ENCODE measurements at places on chromosomes 12 and 14.

DNA sequence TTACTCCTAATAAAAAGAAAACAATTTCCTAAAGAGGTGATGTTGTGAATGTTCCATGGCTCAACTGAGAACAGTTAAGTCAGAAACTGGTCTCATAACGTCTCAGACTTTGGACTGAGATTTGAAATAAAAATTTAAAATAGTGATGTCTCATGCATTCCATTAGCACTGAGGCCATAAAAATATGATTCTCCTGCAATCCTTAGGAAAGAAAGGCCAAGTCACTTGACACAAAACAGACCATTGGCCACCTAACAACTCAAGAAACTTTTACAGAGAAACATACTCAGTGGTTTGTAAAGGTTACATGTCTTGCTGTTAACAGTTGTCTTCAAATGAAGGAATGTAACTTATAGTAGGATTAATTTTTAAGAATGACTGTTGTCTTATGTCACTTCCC lies 58.1 kb downstream of the STAB2 start:
- peak; percentile 45 for DNase-seq

GRCh38 chr12:28975564-28976340 lies 173.3 kb upstream of the FAR2 start:
- no peak for DNase-seq

GRCh38 chr12:95217377-95218149 lies at the start of the genes FGD6 and VEZT:
Gene FGD6, minus strand, starts transcription at chr12:95217467. Its CDS starts 227 bp downstream, at chr12:95217240.
Gene VEZT, plus strand, starts transcription at chr12:95217807. Its CDS starts 44 bp downstream, at chr12:95217851.
- peak; percentile 99 for DNase-seq

DNA sequence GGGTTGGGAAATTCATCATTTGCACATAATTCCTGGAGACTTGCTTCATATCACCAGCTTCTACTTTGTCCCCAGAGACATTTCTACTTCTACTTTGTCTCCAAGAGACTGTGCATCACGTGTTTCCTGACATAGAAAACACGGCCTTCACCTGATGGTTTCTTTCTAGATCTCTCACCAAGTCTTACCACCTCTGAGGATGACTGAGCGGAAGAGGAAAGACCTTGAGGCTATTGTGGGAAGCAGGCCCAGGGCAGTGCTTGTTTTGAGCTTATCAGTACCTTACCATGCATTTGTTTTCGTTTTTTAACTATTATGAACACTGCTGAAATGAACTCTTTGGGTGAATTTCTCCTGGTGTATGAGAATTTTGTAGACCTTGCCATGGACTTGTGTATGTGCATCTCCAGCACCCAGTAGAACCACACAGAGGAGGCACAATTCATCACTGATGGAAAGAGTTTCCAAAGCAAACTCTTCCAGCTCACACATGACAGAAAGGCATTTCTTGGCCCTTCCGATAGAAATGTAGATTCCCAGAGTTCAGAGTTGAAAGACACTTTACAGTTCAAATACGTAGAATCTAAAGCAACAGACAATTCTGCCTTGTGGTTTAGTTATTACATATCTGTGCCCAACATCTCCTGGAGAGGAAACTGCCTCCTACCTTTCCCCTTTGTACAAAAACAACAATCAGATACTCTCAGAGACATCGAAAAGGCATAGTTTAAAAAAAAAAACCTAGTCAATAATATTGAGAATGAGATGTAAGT lies 434.7 kb downstream of the FUT8 start:
- no peak for DNase-seq

GRCh38 chr12:106769078-106769477 lies 5.4 kb upstream of the RIC8B start:
- DNase-seq: peak; percentile 67

DNA sequence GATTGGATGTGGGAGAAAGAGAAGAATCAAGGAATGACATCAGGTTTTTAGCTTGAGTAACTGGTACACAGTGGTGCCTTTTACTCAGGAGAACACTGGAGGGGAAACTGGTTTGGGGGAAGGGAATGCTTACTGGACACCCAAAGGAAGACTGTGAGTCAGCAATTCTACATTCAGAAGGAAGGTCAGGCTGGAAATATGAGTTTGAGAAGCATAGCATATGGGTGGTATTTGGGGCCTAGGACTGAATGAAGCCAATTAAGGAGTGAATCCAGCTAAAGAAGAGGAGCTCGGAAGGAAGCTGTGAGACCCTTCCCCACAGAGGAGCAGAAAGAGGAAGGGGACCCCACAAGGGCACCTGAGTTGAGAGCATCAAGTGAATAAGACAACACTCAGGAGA lies 35.4 kb downstream of the DMAC2L start:
- peak; percentile 83 for DNase-seq

- no peak for DNase-seq
Observed at GRCh38 chr12:52682938-52683574, 2.8 kb upstream of the KRT1 start.

DNA sequence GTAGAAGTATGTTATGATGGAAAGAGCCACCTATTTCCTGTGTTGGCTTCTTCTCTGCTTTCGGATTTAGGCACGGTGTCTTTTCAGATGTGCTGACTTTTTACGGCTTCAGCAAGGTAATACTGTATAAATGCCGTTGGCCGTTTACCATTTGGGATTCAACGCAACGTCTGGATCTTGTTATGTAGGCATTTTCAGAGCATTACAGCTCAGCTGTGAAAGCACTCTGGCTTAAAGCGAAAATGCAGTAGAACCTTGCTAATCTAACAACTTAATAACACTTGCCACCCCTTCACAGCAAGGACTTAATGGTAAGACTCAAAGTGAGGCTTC lies 229.9 kb downstream of the EFCAB11 start:
- DNase-seq: peak; percentile 36

GRCh38 chr12:55818886-55819285 lies 1.0 kb downstream of the ORMDL2 start:
- peak; percentile 35 for DNase-seq

- DNase-seq: no peak
Observed at GRCh38 chr12:2317772-2318171, 265.0 kb downstream of the CACNA1C start.

DNA sequence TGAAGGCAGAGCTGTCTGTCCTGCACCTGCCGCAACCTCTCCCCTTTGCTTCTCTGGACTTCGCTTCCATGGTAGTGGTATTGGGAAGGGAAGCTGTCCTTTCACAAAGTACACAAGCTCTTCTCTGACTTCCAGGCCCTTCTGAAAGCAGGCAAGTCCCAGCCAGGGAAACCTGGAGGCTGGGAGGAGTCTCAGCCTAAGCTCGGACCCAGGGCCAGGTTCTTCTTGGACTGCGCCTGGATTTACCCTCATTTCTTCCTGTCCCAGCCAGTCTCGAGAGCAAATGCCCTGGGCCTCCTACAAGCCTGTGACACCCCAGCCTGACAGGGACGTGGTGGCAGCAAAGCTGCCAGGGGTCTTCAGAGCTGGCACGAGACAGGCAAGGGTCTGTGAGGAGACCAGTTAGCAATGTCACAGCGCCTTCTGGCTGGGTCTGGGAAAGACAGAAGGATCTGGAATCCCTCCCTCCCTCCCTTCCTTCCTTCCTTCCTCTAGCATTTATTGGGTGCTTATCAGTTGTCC lies 22.4 kb downstream of the ISCA2 start:
- no peak for DNase-seq

- no peak for DNase-seq
Observed at GRCh38 chr12:115936997-115937916, 340.2 kb downstream of the MED13L start.

DNA sequence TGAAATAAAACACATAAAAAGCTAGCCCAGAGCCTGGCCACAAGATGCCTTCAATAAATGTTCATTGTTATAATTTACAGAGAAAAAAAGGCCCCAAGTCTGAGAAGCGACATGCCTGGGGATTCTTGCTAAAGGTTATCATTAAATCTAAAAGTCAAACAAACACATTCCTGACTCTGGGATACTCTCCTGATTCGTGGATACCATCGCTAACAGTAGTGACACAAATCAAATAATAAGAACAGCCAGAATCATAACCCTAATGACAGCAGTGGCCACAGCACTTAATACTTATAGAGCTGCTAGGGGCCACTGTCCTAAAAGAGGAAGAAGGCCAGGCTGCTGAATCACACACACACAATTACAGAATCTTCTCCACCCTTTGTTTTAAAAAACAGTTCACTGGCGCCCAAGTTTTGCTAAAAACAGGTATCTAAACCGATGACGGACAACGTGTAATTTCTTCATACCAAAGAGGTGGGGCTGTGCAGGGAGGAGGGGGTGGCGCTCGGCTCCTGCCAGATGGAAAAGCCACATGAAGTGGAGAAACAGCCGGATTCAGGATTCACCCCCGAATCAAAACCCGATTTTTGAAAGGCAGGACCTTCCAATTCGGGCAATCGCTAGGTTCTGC lies 1.2 kb downstream of the CLIP1 start:
- peak; percentile 48 for DNase-seq

DNA sequence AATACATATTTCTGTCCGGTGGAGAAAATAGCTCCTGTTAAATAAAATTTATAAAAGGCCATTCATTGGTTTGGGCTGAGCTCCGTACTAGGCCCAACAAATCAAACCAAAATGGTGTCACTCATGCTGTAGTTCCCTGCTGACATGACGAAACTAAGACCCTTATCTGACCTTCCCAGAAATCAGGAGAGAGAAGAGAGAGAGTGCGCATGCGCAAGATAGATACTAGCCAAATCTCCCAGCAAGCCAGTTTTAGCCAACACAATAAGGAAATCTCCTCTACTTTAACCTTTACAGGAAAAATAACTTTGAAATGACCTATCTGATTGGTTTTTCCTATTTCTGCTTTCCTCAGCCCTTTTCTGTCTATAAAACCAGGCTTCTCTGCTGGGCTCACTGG lies 152.7 kb upstream of the RMST start:
- DNase-seq: no peak

DNA sequence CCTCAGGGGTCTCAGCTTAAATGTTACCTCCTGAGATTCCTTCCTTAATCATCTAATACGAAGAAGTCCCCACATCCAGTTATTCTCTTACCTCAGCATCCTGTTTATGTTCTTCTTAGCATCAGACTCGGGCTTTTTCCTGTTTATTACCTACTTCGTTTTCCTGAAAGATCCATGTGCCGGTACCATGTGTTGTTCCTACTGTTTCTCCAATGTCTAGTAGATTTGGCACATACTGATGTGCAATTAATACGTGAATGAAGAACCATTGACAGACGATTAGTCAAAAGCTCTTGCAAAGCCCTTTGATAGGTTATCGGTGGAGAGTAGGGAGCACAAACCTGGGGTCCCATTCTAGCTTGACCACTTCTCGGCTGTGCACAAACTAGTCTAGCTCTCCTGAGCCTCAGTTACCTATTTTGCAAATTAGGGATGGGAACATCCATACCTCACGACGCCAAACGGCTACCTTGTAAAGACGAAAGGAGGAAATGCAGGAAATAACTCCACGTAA lies 735 bp upstream of the MAPKAPK5 start:
- DNase-seq: no peak

- no peak for DNase-seq
Observed at GRCh38 chr12:124191966-124192365, 102.9 kb upstream of the RFLNA start.

GRCh38 chr12:83958997-83959396 lies 953.6 kb downstream of the SLC6A15 start:
- peak; percentile 5 for DNase-seq

- DNase-seq: no peak
Observed at GRCh38 chr12:82596483-82596882, 90.2 kb upstream of the TMTC2 start.

- peak; percentile 68 for DNase-seq
Observed at GRCh38 chr14:62443796-62444195, 601.5 kb downstream of the KCNH5 start.

GRCh38 chr14:74599946-74600345 lies 12.1 kb downstream of the LTBP2 start:
- DNase-seq: no peak

DNA sequence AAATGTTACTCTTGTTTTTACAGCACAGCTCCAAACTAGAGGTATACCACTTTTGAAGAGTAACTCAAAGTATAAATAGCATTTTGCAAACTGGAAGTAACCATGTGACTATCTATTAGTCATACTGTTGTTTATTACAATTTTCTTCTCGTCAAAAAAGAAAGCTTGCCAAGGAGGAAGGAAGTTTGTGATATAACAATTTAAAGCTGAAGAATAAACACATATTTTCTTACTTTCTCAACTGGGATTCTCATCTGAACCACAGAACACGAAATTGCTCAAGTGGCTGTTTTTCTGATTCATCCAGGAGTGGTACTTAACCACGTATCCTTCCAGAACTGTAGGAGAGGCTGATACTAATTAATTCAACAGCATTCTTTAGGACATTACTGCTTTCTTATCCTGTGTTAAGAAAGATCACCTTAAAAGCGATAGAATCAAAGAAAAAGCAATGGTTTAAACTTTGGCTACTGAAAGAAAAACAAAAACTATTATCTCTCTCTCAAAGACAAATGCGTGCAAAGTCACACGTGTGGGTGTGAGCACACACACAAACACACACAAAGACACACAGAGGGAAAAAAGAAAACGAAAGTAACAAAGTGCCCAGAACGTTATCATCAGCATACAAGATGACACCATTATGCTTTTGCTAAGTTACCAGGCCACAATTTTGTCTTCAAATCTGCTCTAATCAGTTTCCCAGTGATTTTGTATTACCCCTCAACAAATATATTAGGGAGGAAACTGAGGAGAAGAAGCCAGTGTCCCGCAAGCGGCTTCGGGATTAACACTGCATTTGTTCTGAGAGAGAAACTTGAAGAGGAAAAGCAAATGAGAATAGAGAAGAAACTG lies at the start of gene CLEC2B:
Gene CLEC2B, minus strand, starts transcription at position 48 of the 855 bp plus-strand sequence.
- DNase-seq: peak; percentile 86

DNA sequence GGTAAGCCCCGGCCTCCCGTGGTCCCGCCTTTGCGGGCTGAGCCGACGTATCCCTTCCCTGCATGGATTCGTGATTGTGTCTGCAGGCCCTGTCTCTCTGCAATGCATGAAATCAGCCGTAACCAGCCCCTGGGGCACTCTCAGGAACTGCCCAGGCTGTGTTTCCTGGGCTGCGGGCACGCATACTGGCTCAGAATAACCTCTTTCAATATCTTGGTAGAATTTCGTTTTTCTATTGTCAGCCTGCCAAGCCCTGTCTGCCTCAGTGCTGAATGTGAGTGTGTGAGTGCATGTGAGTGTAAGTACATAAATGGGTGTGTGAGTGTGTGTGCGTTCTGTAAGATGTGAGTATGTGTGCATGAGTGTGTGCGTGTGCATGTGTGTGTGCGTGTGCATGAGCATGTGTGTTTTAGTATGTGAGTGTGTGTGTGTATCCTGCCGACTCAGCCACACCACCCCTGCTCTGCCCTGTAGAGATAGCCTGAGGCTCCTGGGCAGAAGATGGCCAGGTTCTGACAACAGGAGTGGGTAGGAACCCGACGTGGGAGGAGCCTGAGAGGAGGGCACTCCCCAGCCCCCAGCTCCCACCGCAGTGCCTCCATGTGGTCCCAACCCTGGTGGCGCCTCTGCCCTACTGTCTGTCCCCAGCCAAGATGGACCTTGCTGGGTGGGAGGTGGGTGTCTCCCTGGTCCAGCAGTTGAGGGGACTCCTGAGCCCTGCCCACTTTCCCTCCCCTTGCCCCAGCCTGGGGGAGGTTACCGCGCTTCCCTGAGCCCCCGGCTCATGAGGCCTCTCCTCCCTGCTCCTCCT lies 268.8 kb downstream of the ADGRD1 start:
- no peak for DNase-seq

DNA sequence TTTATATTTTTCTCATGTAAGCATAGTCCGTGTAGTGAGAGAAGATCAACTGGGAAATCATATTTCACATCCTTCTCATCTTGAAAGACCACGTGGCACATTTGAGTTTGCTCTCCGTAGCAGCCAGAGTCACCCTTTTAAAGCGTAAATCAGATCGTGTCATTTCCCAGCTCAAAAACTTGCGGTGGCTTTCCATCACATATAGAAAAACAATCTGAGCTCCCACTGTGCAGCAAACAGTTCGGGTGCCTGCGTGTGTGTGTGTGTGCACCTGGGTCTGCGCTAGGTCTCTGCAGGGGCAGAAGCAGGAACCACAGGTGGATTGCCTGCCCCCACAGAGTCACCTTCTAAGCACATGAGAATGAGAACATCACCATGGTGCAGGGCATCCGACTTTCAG lies 338.2 kb downstream of the TRHDE start:
- no peak for DNase-seq

All from fibroblast of skin of right quadriceps (primary cell).